ENCODE measurements at places on chromosomes 2 and 18. TPM values are rescaled to one million over a fixed set of nuclear protein-coding genes. Genes with fewer than 3 reads are reported as not detected.

The LOXL3 gene
- total RNA-seq, result 8.4 TPM

The SERPINB4 gene
- total RNA-seq, result not detected

The TMEM198 gene
- 2.1 TPM for total RNA-seq

The TEX44 gene
- total RNA-seq, result not detected

The ST8SIA5 gene
- total RNA-seq, result 2.1 TPM

The FAP gene
- 70.5 TPM for total RNA-seq

The ZBTB7C gene
- total RNA-seq, result 2.6 TPM

The IMP4 gene
- 32.9 TPM for total RNA-seq

The MAL gene
- 4.2 TPM for total RNA-seq

The FZD7 gene
- total RNA-seq, result 42.8 TPM

The MDH1B gene
- not detected for total RNA-seq

The CDH20 gene
- total RNA-seq, result 1.0 TPM

The TRABD2A gene
- total RNA-seq, result 1.0 TPM

The SLC30A3 gene
- total RNA-seq, result 0.52 TPM

The GPR35 gene
- 1.0 TPM for total RNA-seq

The SERPINB13 gene
- not detected for total RNA-seq

The GLS gene
- 163 TPM for total RNA-seq

The SCG2 gene
- not detected for total RNA-seq

The HOXD8 gene
- 18.8 TPM for total RNA-seq

The POTEE gene
- not detected for total RNA-seq

The FN1 gene
- 301 TPM for total RNA-seq

The LBX2 gene
- total RNA-seq, result not detected

The APOB gene
- 0.52 TPM for total RNA-seq

The RAB6C gene
- total RNA-seq, result not detected

The FSHR gene
- 0.52 TPM for total RNA-seq

The ICOS gene
- total RNA-seq, result 0.52 TPM

The ZSWIM2 gene
- not detected for total RNA-seq

The RASGRP3 gene
- 49.1 TPM for total RNA-seq

The CNNM3 gene
- 4.2 TPM for total RNA-seq

The DYSF gene
- total RNA-seq, result 88.7 TPM

The TMEM247 gene
- not detected for total RNA-seq

The IL1RL1 gene
- total RNA-seq, result 1.0 TPM

The SLC9A2 gene
- 2.1 TPM for total RNA-seq

The CHN1 gene
- total RNA-seq, result 7.8 TPM

The PRKAG3 gene
- 9.9 TPM for total RNA-seq

Measured in skeletal muscle tissue (tissue), 5 donors.